Activated CD8-positive, alpha-beta memory T cell treated with anti-CD3 and anti-CD28 coated beads, Interleukin-2, amount 50 U/mL, for 4 hours (primary cell): ENCODE measurements at places on chromosomes 5 and 9.

DNA sequence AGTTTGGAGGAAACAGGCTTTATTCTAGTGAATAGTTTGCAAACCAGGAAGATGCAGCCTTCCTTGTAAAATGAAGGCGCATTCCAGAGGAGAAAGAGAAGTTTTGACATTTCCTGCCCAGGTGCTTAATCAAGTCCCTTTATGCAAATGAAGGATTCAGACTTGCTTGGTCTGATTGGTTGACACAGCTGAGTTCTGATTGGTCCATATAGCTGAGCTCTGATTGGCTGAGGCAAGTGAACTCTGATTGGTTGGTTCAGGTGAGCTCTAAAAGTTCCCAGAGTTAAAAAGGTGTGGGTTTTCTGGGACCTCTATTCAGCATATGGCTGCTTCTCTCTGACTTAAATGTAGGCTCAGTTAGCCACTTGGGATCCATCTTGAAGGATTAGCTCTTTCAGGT lies 151.0 kb downstream of the CACNA1B start:
- DNase-seq: no peak

DNA sequence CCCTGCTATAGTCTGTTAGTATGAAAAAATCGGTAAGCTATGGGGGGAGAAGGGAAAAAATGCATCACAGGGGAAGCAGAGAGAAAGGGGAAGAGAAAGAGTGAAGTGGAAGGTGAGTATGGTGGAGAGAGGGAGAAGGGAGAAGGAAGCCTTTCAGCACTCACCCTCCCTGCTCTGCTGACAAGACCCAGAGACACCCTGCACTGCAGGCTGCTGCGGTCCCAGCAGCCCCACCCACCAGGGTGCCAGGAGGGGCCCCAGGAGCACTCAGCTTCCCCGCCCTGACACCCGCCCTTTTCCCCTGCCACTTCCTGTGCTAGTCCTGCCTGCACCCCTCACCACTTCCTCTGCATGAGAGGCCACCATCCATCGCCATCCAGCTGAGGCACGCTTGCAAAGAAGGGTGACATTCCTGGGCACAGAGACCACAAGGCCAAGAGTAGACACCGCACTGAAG lies 12.7 kb downstream of the STK10 start:
- peak; percentile 85 for DNase-seq

- DNase-seq: peak; percentile 79
Observed at GRCh38 chr9:136488247-136489214, 5.7 kb upstream of the SEC16A start.

DNA sequence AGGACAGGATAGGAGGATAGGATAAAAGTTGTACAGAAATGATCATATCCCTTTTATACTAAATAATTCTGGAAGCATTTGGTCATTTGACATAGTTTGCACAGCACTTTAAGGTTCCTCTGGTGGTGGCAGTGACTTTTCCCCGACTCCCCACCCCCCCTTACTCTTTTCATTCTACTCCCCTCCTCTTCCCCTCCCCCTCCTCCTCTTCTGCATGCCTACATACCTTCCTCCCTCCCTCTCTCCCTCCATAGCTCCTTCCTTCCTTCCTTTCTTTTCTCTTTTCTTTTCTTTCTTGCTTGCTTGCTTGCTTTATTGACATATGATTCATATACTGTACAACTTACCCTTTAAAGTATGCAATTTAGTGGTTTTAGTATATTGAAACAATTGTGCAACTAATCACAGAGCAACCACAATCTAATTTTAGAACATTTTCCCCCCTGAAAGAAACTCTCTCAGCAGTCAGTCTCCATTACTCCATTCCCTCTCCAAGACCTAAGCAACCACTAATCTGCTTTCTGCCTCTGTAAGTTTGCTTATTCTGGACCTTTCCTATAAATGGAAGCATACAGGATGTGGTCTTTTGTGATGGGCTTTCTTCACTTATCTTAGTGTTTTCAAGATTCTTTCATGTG lies 159.0 kb downstream of the HACD4 start:
- DNase-seq: no peak

DNA sequence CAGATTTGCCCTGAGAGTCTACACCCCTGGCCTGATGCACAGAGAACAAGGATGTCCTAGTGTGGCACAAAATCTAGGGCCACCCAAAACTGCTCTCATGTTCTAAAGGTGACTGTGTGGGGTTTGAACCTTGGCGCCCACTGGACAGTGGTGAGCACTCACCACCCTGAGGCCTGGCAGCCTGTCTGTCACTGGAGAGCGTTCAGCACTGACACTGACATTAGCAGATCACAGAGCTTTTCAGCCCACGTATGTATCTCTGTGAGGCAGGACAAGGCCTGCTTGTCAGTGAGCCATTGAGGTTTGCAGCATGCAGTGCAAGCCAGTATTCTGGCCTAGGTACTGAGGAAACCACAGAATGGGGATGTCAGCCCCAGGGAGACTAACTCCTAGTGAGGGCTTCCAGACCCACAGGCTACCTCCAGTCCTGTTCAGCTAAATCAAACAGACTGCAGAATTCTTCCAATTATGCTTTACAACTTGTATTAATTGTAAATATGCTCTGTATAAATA lies 38.9 kb upstream of the SLC2A8 start:
- no peak for DNase-seq

DNA sequence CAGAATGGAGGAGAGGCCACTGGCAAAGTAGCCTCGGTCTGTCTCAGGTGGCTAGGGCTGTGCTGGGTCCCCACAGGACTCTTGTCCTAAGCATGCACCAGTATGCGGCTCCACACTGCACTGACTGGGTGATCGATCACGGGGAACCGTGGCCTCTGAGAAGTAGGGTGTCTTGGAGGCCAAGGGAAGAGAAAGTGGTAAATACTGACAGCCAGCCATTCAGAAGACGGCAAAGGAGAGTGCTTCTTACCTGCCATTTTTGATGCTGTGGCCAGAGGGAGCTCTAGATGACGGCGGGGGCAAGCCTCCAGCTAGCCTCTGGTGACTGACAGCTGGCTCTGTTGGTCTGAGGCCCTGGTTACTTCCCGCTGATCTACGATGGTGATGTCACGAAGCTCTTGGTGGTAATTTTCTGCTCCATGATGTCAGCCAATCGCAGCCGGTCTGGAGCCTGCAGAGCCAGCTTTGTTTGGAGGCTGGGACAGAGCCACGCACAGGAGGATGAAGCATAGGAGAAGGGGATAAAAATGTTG lies 40.4 kb upstream of the GADD45G start:
- DNase-seq: no peak

DNA sequence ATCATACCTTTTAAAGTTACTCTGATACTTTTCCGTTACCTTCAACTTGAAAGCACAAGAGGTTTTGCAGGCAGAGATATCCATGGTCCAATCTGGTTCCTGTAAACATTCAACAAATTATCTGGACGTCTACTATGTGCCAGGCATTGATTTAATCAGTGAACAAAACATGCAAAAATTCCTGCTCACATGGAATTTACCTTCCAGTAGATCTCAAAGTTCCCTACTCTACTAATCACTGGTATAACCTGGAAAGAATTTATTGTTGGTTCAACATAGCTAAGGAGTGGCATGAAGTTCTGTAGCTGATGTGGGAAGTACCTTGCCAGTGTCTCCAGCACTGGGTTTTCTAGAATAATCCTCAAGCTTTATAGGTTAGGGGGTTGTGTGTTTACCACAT lies 9.8 kb downstream of the OCLN start:
- no peak for DNase-seq

- no peak for DNase-seq
Observed at GRCh38 chr5:96703995-96704394, 41.8 kb downstream of the CAST start.

- no peak for DNase-seq
Observed at GRCh38 chr9:126468141-126468825, 141.7 kb downstream of the MVB12B start.
